ENCODE measurements at places on chromosomes 6 and 20.
A peak's percentile ranks its signal among the peaks of the same experiment; 100 is the strongest.

DNA sequence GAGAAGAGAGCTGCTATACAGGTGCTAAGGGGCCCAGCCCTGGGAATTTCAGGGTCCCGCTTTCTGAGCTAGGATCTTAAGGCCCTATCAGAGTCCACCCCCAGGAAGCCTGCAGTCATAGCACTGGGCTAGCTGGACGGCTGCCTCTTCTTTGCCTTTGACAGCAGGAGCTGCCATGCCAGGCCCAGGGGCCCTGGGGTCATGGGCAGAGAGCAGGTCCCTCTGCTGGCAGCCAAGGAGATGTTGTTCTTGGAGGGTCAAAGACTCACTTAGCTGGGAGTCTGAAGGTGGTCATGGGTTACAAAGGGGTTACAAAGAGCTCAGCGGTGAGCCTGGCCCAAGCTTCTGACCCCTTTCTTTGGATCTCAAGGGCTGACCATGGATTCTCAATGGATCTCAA lies 52.7 kb downstream of the RPP21 start:
- DNase-seq: no peak

- DNase-seq: no peak
These were observed 22.7 kb upstream of the ZNF184 start for GRCh38 chr6:27495386-27496135.

GRCh38 chr20:23782366-23782983 lies 31.7 kb upstream of the CST1 start:
- peak; percentile 35 for DNase-seq

DNA sequence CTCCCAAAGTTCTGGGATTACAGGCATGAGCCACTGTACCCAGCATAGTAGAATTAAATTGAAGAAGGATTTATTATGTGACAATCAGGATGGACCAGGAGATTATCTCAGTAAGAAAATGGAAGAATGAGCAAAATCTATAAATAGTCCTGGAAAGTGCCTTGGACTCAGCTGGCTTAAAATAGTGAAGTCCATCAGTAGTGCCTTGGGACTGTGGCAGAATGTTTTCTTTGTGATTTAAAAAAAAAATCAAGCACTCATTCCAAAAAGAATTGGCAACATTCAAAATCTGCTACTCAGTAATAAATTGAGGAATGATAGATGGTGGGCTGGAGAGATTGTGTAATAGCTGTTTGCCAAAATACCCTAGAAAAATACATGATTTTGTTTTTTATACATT lies 37.0 kb upstream of the MAS1 start:
- no peak for DNase-seq

- DNase-seq: peak; percentile 85
These were observed 30.6 kb upstream of the RIPOR2 start for GRCh38 chr6:24966381-24966780.

DNA sequence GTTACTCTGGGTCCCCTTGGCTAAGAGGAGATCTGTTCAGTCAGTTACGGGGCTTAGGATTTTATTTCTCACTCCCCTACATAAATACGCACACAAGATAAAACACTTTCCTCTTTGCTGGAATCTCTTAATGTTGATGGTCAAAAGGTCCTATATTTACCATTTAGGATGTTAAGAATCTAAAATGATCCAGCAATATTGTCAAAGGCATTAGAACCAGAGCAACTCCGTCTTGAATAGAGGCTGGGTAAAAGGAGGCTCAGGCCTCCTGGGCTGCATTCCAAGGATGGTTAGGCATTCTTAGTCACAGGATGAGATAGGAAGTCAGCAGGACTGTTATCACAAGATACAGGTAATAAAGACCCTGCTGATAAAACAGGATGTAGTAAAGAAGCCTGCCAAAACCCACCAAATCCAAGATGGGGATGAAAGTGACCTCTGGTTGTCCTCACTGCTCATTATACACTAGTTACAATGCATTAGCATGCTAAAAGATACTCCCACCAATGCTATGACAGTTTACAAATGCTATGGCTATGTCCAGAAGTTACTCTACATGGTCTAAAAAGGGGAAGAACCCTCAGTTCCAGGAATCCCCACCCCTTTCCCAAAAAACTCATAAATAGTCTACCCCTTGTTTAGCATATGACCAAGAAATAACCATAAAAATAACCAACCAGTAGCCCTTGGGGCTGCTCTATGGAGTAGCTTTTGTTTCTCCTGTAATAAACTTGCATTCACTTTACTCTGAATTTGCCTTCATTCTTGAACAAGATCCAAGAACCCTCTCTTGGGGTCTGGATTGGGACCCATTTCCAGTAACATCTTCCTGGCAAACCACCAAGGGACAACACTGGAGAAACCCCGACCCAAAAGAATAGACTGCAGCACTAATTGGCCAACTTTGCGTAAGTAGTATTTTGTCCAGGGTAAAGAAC lies 107.5 kb downstream of the DTNBP1 start:
- DNase-seq: no peak

DNA sequence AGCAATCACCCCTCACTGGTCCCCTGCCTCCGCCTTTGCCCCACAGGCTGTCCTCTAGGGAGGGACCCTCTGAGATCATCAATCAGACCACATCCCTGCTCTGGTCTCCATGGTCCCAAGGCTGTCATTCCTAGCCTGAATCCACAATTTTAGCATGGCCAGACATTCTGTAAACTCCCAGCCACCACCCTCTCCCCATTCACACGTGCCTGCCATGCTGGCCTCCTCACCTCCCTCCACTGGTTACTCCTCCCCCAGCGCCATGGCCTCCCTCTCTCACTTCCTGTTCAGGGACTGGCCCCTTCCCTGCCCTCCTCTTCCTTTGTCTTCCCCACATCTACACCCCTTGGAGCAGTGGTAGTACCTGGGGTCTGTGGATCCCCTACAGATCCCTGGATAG lies 150.7 kb upstream of the MLN start:
- no peak for DNase-seq

GRCh38 chr6:106514583-106514885 lies 114.8 kb downstream of the RTN4IP1 start:
- no peak for DNase-seq

GRCh38 chr6:134873500-134874388 lies 76.2 kb downstream of the ALDH8A1 start:
- DNase-seq: no peak

DNA sequence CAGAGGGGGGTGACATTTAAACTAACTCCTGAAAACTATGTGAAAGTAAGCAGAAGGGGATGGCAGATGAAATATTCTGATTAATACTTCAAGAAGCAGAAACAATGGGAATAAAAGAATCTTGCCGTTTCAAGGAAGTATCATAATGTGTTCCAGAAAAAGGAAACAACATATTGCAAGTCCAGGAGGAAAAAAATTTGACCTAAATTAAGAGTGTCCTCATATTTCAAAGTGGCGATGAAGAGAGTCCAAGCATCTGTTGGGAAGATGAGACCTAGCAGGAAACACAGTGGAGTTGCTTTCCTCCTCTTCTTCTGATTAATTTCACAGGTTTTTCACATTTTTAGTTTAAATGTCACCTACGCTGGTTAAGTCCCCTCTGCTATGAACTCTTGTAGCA lies 45.6 kb upstream of the TNFAIP3 start:
- no peak for DNase-seq

DNA sequence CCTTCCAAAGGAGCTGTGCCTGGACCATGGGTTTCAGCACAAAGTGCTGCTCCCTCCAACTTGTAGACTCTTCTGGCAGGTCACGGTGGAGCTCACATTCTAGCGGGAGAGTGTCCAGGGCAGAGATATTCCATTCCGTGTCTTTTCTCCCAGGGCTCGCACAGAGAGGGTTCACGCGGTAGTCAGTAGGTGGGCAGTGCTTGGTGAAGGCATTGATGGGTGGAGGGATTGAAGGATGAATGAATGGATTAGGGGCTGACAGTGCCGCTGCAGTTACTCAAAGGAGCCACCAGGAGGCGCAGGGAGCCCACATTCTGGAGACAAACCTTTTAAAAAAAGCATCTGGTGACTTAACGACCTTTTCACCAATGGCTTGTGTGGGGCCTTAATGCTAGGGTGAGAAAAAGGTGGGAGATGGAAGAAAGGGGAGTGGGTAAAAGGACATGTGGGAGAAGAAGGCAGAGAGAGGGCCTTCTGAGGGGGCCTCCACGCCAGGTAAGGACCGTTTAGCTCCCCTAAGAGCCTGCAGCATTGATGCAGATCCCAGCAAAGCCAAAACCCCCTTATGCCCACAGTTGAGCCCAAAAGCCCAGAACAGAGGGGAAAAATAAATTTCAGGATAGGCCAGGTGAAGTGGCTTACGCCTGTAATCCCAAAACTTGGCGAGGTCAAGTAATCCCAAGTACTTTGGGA lies 17.5 kb upstream of the FAM110A start:
- DNase-seq: peak; percentile 25
